ENCODE measurements at places on chromosomes 3 and 15.

DNA sequence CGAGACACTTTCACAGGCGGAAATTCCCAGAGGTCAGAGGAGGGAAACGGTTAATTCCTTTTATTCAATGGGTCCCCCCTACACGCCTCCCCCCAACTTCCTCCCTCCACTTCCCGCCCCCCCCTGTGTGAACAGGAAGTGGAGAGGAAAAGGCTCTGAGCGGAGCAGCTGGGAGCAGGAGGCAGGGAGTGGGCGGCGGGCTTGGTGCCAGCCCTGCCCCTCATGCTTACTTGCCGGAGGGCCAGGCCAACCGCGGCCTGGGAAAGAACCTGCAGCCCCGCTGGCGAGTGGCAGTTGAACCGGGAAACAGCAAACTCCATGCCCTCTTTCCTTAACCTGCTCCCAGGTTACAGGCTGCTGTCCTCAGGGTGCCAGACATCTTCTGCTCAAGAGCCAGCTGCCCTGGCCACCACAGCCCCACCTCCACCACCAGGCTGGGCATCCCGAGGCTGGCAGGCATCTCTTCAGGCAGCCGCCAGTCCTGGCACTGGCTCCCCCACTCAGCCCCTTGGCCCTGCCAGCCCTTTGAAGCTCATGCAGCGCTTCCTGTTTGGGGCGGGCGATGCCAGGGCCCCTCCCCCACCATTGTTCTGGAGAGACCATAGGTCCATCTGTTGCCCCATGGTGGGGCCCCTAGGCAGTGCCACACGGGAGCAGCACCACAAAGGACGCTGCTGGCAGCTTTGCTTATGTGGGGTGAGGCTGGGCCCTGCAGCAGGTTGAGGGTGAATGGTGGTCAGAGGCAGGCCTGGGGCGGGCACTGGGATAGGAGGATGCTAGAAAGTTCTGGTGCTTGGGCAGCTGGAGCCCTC is 12.9 kb downstream of the VPS18 start:
- no peak for DNase-seq

- DNase-seq = peak; percentile 55
Measured at GRCh38 chr3:123489400-123490004, 40.6 kb upstream of the ADCY5 start.

DNA sequence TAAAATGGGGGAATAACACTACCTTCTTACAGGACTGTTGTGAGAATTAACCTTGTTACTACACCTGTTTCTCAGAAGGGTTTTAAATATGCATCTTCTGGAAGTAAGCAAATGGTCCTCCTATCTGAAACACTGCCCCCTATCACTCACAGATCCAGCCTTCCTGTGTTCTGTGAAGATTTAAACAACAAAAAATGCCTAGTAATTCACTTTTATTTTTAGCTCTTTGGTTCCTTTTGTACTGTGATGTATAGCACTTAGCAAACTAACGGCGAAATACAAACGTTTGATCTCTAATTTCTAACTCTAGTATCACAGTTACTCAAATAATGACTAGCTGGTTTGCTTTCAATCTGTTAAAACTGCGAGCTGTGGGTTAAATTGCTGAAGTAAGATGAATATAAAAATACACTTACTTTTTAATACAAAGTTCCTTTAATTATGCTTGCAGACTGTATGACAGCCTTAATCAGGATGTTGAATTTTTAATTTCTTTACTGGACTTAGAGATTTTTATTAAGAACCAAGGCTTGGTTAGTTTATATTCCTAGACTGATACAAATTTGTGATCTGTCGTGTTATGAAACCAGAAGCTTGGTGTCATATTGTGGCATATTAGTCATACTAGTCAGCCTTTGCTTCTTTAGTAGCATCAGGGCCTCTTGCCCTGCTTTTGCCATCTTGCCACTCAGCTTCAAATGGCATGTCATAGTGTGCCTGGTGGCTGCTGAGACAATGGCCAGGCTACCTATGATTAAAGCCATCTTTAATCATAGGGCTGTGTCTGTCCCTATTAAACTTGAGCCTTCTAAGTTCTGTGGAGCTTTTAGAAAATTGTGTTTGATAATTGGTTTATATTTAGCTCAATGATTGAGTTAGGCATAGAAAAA is 9.2 kb downstream of the EIF3J start:
- no peak for DNase-seq

- no peak for DNase-seq
Measured at GRCh38 chr3:15462451-15462850, 35.1 kb downstream of the EAF1 start.

GRCh38 chr15:91308855-91309254 is 208.8 kb downstream of the SV2B start:
- DNase-seq = no peak

DNA sequence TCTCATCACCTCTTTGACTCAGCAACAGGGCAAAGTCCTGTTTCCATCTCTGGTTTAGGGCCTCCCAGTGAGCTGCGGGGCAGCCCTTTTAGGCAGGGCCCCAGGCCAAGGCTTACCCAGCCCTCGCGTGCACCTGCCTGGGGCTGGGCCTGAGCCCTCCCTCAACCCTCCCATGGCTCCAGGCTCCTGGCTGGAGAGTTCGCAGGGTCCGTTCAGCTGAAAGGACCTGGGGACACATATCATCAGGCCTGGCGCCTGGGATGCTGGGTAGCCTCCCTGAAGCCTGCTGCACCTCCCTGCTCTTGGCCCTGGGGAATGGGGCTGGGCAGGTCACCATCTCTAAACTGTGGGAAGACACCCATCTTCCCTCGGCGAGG is 29.7 kb downstream of the HDAC11 start:
- DNase-seq = no peak

GRCh38 chr3:59641169-59641899 is 591.5 kb upstream of the CFAP20DC start:
- no peak for DNase-seq

GRCh38 chr15:53710906-53711305 is 48.6 kb downstream of the WDR72 start:
- DNase-seq = peak; percentile 12

GRCh38 chr3:53554559-53555067 is 60.2 kb downstream of the CACNA1D start:
- no peak for DNase-seq

Data from neuronal stem cell (in vitro differentiated cells).